Activated CD4-positive, alpha-beta T cell treated with anti-CD3 and anti-CD28 coated beads, Interleukin-2, Interleukin-4, amounts not matched to agents 100 ng/mL and 50 ng/mL, durations not matched to agents 16 hours and 8 hours (primary cell): ENCODE measurements at places on chromosomes 6 and 20.

GRCh38 chr20:52454660-52455059 lies 263.1 kb upstream of the ZFP64 start:
- DNase-seq: no peak

- DNase-seq: no peak
Observed at GRCh38 chr6:154954347-154954746, 40.8 kb upstream of the TIAM2 start.

DNA sequence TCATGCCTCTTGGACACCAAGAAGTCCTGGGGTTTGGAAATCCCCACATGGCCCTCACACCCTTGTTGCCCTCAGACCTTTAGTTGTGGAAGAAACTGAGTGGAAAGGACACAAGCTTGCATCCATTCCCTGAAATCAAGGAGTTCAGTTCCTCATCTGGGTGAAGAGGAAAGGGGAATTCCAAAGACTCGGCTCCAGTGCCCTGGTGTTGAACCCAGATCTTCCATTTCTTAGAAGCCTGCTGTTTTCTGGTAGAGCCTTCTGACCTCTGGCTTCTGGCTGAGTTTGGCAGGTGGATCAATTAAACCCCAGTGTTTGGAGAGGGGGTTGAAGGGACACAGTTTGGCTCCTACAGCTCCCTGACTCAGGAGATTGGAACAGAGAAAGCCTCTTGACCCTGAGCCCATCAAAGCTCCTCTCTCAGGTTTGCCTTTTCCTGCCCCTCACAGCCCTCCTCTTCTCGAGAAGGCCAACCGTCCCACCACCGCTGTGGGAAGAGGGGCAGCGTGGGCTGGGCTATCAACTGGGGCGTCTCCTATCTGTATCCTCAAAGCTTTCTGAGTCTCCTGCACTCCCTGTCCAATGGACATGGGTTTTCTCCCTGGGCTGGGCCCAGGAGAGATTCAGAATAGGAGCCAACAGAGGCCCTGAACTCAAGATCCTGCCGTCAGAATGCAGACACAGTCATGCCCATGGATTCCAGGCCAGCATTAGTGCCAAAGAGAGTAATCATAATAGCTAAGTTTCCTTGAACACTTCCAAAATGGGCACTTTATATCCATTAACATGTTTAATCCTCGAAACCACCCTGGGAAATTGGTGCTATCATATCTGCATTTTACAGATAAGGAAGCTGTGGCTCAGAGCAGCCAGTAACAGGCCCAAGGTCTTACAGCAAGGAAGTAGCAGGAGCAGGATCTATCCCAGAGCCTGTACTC lies 146.2 kb downstream of the VEGFA start:
- DNase-seq: no peak

- no peak for DNase-seq
Observed at GRCh38 chr20:15144916-15145315, 807.5 kb upstream of the FLRT3 start.

DNA sequence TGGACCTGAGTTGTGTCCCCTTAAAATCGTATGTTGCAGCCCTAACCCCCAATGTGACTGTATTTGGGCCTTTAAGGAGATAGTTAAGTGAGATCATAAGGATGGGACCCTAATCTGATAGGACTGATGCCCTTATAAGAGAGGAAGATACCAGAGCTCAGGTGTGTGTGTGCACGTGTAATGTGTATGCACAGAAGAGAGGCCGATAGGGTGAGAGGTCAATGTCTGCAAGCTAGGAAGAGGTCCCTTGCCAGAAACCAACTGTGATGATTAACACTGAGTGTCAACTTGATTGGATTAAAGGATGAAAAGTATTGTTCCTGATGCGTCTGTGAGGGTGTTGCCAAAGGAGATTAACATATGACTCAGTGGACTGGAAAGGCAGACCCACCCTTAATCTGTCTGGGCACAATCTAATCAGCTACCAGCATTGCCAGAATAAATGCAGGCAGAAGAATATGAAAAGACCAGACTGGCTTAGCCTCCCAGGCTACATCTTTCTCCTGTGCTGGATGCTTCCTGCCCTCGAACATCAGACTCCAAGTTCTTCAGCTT lies 299.8 kb downstream of the LRFN2 start:
- DNase-seq: no peak

- no peak for DNase-seq
Observed at GRCh38 chr6:63245909-63246308, 34.6 kb downstream of the FKBP1C start.

- DNase-seq: no peak
Observed at GRCh38 chr6:113647143-113647889, 209.8 kb upstream of the MARCKS start.
